Left ventricle myocardium superior (tissue), 1 donor: ENCODE measurements at places on chromosomes 6 and 20. TPM values are rescaled to one million over a fixed set of nuclear protein-coding genes. Genes with fewer than 3 reads are reported as not detected.

- DNase-seq: peak; percentile 77
Measured at GRCh38 chr20:53859684-53860083, 210.7 kb downstream of the BCAS1 start.

DNA sequence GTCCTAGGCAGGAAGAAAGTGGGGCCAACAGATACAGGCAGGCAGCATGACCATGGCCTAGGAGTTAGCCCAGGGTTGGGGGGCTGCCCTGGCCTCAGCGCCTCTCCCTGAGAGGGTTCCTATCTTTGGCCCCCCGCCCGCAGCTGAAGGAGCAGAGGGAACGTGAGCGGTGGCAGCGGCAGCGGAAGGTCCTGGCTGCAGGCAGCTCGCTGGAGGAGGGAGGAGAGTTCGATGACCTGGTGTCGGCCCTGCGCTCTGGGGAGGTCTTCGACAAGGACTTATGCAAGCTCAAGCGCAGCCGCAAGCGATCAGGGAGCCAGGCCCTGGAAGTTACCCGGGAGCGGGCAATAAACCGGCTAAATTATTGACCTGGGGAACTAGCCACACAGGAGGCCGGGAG is 32.6 kb downstream of the MOCS1 start:
- no peak for DNase-seq

DNA sequence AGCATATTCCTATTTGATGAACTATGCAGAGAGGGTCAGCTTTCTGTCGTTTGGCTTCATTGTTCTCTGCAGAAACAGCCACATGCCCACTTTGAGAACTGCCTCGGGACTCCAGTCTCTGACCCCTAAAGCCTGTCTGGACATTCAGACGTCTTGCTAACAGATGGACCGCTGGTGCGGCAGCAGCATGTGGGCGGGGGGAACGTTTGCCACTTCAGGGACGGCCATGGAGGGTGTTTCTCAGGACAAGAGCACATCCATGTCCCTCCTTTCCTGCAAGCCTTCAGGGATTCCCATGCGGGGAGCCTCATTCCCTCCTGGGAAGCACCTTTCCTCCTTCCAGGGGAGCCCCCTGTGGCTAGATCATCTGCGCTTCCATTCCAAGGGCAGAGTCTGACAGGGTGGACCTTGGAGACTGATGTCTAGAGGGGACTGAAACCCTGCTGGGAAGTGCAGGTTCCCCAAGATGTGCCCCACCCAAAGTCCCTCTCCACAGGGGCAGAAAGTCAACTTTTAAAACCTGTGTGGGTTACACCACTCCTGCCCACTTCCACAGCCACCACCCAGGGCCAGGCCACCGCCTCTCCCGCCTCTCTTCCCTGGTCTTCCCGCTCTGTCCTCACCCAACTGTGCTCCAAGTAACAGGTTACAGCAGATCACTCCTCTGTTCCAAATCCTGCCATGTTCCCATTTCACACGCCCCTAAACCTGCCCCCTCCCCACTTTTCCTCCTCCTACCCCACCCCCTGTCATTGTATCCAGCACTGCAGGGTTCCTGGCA is 94.8 kb upstream of the PMEPA1 start:
- DNase-seq: no peak

- no peak for DNase-seq
Measured at GRCh38 chr6:92681401-92681800, 738.0 kb downstream of the EPHA7 start.

- DNase-seq: no peak
Measured at GRCh38 chr6:99661870-99662269, 55.2 kb downstream of the PRDM13 start.

DNA sequence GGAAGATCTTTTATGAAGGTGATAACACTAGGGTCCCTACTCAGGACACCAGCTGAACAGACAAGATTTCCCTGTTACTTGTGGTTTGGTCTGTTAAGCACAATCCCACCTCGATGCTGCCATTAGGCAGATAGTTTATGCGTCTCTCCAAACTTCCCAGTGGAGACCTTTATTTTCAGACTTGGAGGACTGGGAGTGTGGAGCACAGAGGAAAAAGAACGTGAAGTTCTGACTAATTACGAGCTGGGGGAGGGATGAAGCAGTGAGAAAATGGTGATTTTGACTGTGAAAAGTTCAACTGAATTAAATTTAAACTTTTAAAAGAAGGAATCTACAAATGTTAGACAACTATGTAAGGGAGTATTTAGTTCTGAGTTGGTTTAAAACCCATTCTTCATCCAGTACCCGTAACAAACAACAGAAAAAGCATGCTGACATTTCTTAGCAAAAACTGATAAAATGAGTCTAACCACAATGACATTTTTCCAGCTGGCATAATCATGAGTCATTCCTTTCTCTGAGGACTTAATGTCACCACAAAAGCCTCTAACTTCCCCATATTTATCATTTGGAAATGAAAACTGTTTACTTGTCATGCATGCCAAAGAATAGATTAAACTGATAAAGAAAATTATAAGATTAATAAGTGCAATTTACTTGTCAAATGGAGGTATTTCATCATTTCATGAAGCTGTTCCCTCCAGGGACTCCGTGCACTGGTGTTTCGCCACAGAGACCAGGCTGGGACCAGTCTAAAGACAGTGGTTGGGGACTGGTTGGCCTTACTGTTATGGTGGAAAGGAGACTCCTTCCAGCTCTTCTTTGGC is 113.3 kb upstream of the SSTR4 start:
- no peak for DNase-seq

- no peak for DNase-seq
Measured at GRCh38 chr6:30061858-30062458, 893 bp downstream of the POLR1H start.

DNA sequence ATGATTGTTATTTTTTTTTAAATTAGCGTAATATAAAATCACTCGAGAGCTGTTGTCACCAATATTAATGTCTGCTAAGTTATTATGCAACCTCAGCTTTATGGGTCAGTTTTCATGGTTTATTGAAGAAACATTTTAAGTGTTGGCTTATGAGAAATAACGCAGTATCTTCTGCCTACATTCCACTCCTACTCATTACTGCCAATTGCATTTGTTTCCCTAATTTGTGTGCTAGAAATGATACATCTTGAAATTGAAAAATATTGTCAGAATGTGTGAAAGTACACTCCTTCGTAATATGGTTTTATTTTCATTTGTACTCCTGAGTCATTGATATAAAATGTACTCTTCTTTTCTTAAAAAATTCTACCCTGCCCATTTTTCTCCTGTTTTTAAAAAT is 333.3 kb upstream of the HSF2 start:
- DNase-seq: no peak

- no peak for DNase-seq
Measured at GRCh38 chr6:80579391-80580023, 473.0 kb downstream of the BCKDHB start.

Gene IL20RA
- 7.2 TPM for total RNA-seq
